HTR-8/SVneo (cell line): ENCODE measurements at places on chromosomes 13 and 19.

DNA sequence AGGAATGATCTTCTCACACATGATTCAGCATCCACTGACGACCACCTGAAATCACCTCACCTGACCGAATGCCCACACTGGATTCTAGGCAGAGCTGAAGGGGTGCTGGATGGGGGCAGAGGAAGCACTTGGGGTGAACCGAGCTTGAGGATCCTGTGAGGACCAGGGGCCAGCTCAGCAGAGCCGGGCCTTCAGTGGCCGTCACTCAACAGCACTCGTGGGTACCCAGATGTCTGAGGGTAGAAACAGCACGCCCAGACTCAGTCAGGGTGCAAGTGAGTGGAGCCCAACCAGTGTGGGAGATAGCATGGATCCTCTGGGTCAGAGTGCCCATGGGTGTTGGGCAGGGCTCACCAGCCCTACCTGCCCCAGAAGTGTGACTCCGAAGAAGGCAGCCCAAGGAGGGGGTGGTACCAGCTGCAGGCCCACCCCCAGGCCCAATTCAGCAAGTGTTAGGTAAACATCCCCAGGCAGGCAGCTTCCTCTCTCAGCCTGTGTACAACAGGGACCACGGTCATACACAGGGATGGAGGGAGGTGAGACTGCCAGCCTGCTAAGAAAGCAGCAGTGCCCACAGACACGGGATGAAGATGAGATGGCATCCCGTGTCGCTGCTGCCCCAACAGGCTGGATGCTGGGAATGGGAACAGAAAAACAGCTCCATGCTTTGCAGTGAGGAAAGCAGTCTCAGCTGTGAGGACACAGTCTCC, 16.6 kb downstream of the GJA3 start:
- DNase-seq: no peak

DNA sequence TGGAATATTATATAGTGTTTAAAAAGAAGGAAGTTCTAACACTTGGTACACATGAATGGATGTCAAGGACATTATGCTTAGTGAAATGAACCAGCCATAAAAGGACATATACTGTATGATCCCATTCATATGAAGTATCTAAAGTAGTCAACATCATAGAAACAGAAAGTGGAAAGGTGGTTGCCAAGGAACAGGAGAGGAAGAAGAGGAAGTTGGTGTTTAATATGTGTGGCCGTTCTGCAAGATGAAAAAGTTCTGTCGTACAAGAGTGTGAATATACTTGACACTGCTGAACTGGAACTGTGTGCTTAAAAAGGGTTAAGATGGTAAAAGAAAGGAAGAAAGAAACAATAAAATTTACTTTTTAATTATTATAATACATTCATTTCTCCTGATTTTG, 33.1 kb upstream of the C1QTNF9 start:
- DNase-seq: no peak

DNA sequence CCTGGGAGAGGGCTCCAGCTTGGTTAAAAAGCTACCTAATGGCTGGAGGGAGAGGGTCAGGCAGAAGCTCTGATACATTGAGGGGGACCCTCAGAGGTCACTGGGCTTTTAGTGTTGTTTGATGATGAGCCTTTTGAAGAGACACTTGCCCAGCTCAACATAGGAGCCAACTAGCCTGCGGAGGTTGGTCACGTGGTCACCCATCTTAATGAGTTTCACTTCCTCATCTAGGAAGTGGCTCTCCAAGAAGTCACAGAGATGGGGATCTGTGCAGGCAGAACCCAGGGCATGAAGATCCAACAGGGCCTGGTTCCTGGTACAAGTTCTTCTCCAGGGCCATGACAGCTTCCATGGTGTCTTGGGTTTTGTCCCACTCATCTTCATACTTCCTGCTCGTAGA, 33.4 kb downstream of the IPO5 start:
- DNase-seq: no peak

DNA sequence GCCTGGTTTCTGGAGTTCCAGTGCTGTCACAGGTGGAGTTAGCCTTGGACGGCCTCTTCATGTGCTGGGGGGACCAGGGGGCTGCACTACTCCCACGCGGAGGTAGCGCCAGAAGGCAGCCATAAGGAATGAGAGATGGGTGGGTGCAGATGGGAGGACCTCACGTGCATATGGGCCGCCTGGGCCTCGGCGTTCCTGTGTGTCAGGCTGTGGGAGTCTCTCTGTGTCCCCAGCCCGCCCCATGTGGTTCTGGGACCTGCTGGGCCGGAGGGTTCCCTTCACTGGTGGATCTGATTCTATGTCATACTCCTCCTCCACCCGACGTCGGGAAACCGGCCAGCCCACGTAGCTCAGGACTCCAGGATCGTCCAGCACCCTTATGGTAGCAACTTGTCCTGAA, 149.0 kb upstream of the SOX1 start:
- DNase-seq: no peak

- no peak for DNase-seq
Observed at GRCh38 chr13:96104516-96104915, 14.6 kb downstream of the HS6ST3 start.

DNA sequence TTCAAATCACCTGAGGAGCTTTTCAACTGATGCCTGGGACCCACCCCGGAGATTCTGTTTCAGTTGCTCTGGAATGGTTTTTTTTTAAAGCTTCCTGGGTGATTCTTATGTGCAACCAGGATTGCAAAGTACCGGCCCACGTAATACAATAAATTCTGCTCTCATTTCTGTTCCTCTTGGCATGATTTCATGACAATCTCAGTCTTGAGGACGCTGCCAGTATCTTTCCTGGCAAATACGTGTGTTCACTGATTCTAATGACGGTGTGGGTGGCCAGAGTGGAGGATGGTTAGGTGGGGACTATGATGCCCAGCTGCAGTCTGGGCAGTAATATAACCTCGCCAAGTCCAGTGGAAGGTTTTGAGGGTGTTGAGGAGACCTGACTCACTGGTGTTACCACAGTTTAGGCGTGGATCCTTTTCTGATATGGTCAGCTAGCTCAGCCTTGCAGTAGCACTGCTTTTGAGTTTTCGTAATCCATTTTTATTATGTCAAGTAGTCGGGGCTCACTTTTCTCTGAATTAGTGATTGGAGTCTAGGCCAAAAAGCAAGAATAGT, 49.4 kb downstream of the FAM124A start:
- DNase-seq: no peak
